Common myeloid progenitor, CD34-positive (primary cell): ENCODE measurements at places on chromosomes 6 and 20.

- no peaks in the 10 kb centered on the region for H3K36me3 ChIP-seq
- DNase-seq, result peak; percentile 20
- H3K4me3 ChIP-seq, result no peak overlapping the region
- H3K27me3 ChIP-seq, result no peaks in the 10 kb centered on the region
- H3K4me1 ChIP-seq, result no peaks in the 10 kb centered on the region
These were observed 203.4 kb upstream of the STXBP5 start for GRCh38 chr6:147000545-147001488.

DNA sequence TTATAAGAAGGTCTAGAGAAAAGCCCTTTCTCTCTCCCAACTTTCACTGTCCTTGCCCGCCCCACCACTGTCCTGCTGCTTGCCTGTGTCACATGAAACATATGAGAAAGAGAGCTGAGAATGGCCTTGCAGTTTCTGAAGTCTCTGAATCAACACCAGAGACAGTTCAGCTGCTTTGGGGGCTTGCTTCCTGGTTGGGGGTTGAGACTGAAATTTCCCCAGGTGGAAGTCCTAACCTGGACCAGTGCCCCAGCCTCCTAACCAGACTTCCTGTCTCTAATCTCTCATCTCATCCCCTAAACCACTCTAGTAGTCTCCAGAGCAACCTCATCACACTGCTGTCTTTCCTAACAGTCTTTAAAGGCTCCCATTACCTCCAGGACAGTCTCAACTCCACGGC is 10.7 kb downstream of the TRAM2 start:
- no peak overlapping the region for H3K4me3 ChIP-seq
- H3K36me3 ChIP-seq, result no peaks in the 10 kb centered on the region
- peaks cover 11% of the 10 kb centered on the region for H3K4me1 ChIP-seq
- H3K27me3 ChIP-seq, result no peaks in the 10 kb centered on the region
- peak; percentile 27 for DNase-seq
- no peak overlapping the region for H3K27ac ChIP-seq

GRCh38 chr6:40642190-40642589 is 55.0 kb upstream of the LRFN2 start:
- no peak for DNase-seq
- peaks cover 4% of the 10 kb centered on the region for H3K27me3 ChIP-seq
- H3K36me3 ChIP-seq, result no peaks in the 10 kb centered on the region
- H3K4me1 ChIP-seq, result no peaks in the 10 kb centered on the region
- no peak overlapping the region for H3K27ac ChIP-seq
- no peak overlapping the region for H3K4me3 ChIP-seq

- DNase-seq, result no peak
- no peak overlapping the region for H3K27ac ChIP-seq
- H3K4me3 ChIP-seq, result no peak overlapping the region
- H3K27me3 ChIP-seq, result no peaks in the 10 kb centered on the region
These were observed 2.2 kb downstream of the CD83 start for GRCh38 chr6:14119784-14120183.

DNA sequence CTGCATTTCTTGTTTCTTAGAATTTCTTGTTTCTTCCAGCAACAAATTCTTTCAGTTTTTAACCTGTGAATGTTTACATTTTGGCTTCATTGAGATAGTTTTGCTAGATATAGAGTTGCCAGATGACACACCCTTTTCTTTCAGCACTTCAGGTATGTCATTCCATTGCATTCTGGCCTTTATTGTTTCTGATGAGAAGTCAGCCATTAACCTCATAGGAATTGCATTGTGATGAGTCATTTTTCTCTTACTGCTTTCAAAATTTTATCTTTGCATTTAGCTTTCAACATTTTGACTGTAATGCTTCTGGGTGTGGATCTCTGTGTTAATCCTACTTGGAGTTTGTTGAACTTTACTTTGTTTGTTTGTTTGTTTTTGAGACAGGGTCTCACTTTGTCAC is 440.3 kb upstream of the HS3ST5 start:
- no peak overlapping the region for H3K27ac ChIP-seq
- no peaks in the 10 kb centered on the region for H3K27me3 ChIP-seq
- no peak for DNase-seq
- H3K36me3 ChIP-seq, result no peaks in the 10 kb centered on the region
- H3K4me3 ChIP-seq, result no peak overlapping the region

DNA sequence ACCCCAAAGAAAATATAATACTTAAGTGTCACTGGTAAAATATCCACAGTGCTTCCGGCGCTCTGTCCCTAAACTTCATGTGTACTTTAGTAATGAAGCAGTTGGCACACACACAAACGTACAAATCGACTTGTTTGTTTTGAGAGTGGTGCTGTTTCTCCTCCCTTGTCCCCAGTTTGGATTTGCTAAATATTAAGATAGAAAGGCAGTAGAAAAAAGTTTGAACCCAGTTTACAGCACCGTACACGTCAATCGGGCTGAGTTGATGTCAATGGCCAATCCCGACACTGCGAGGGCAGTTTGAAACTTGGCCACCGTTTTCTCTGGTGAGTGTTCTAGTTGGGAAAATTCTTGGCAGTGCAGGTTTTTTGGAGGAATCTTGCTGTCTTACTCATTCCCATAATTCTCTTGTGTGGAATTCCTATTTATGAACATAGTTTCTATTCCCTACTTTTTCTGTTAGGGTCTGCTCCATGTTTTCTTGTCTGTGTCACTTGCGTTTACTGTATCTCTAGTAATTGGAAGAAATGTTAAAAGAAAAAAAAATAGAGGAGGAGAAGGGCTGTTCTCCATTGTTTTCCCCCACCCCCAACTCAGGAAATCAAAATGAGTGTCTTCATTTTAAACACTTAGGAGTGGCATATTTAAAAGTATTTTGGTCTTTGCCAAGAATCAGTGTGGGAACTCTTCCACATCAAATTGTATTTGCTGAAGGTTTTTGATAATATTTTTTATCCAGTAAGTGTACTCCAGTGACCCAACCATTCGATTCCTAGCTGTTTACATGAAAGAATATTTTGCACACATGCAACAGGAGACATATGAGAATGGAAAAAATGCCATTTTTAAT is 72.3 kb downstream of the OR2B2 start:
- H3K36me3 ChIP-seq, result no peaks in the 10 kb centered on the region
- peaks cover 26% of the 10 kb centered on the region for H3K4me1 ChIP-seq
- DNase-seq, result peak; percentile 60
- H3K4me3 ChIP-seq, result peak overlapping the region; percentile 89
- no peaks in the 10 kb centered on the region for H3K27me3 ChIP-seq

GRCh38 chr6:168599769-168600330 is 158.9 kb downstream of the SMOC2 start:
- H3K27ac ChIP-seq, result no peak overlapping the region
- DNase-seq, result no peak
- no peak overlapping the region for H3K4me3 ChIP-seq

- no peaks in the 10 kb centered on the region for H3K4me1 ChIP-seq
- H3K4me3 ChIP-seq, result no peak overlapping the region
- no peak overlapping the region for H3K27ac ChIP-seq
- no peak for DNase-seq
- H3K27me3 ChIP-seq, result no peaks in the 10 kb centered on the region
These were observed 27.4 kb downstream of the GJA10 start for GRCh38 chr6:89921691-89922090.

- DNase-seq, result no peak
- no peaks in the 10 kb centered on the region for H3K27me3 ChIP-seq
- H3K27ac ChIP-seq, result no peak overlapping the region
- H3K36me3 ChIP-seq, result no peaks in the 10 kb centered on the region
- H3K4me3 ChIP-seq, result no peak overlapping the region
These were observed 159.0 kb downstream of the GMDS start for GRCh38 chr6:2086326-2086965.

GRCh38 chr6:27575594-27576361 is 102.9 kb upstream of the ZNF184 start:
- H3K27ac ChIP-seq, result no peak overlapping the region
- no peaks in the 10 kb centered on the region for H3K36me3 ChIP-seq
- H3K4me1 ChIP-seq, result no peaks in the 10 kb centered on the region
- DNase-seq, result no peak

GRCh38 chr20:63536997-63537524 is at the start of gene PTK6:
TSS of gene PTK6 (minus strand) at chr20:63537376. CDS start at chr20:63537314, 62 bp downstream.
- no peak for DNase-seq
- peaks cover 23% of the 10 kb centered on the region for H3K4me1 ChIP-seq

DNA sequence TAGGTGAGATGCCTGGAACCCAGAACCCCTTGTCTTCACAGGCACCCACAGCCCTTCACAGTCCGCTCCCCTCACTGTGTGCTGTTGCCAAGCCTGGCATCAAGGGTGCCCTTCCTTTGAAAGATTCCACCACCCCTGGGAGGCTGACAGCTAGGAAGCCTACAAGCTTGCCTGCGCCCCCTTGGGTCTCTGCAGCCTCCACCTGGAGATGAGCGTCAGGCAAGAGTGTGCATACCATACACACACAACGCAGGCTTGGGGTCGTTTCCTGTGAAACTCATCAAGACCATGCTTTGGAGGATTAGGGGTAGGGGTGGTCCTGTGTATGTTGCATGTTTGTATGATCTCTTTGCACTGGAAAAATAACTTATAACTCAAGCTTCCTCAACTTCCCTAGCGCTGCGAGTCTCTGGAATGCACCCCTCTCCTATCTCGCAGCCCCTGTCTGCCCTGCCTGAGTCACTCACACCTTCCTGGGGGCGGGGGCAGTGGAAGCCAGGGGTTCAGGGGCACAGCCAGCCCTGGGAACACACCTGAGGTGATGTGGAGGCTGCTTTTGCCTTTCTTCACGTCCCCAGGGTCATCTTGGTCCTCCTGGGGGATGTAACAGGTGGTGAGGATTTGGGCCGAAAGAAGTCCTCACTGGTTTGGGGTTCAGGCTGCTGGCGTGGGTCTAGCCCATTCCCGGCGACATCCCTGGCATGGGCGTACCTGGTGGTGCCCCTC is 67.2 kb downstream of the SSR1 start:
- no peak for DNase-seq
- no peak overlapping the region for H3K27ac ChIP-seq
- no peaks in the 10 kb centered on the region for H3K27me3 ChIP-seq
- peaks cover 29% of the 10 kb centered on the region for H3K4me1 ChIP-seq
- no peak overlapping the region for H3K4me3 ChIP-seq
- H3K36me3 ChIP-seq, result peaks cover 41% of the 10 kb centered on the region

GRCh38 chr20:40945754-40946450 is 82.7 kb upstream of the TOP1 start:
- H3K36me3 ChIP-seq, result no peaks in the 10 kb centered on the region
- H3K27me3 ChIP-seq, result no peaks in the 10 kb centered on the region
- peak; percentile 69 for DNase-seq
- no peak overlapping the region for H3K4me3 ChIP-seq
- no peak overlapping the region for H3K27ac ChIP-seq

GRCh38 chr6:51550243-51550642 is 537.2 kb downstream of the PKHD1 start:
- DNase-seq, result no peak
- no peaks in the 10 kb centered on the region for H3K4me1 ChIP-seq
- no peak overlapping the region for H3K27ac ChIP-seq
- H3K27me3 ChIP-seq, result peaks cover 2% of the 10 kb centered on the region
- no peak overlapping the region for H3K4me3 ChIP-seq

DNA sequence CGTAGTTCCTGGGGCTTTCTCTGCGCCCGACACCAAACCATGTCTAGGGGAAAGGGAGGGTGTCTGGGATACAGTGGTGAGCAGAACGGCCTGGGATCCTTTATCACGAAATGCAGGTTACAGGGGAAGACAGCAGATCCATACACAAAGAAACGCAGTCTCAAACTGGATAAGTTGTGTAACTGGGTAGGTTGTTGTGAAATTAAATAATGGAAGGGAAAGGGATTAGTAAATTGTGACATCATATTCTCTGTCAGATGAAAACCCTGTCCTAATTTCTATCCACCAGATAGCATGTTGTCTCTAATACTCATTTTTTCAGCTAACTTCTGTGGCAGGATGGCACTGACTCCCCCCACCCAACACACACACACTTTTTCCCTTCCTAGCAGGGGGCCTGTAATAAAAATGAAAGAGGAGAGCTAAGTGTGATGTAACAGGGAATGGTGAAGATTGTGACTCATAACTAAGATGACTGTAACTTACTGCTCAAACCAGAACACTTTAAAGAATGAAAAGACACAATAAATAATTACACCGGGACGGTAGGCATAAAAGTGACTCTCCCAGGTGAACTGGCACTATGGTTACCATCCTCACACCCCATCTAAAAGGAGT is 769 bp upstream of the TRPC4AP start:
- H3K27me3 ChIP-seq, result no peaks in the 10 kb centered on the region
- H3K27ac ChIP-seq, result no peak overlapping the region
- H3K36me3 ChIP-seq, result peaks cover 5% of the 10 kb centered on the region

- DNase-seq, result no peak
- H3K36me3 ChIP-seq, result no peaks in the 10 kb centered on the region
- no peak overlapping the region for H3K4me3 ChIP-seq
- H3K4me1 ChIP-seq, result no peaks in the 10 kb centered on the region
- no peaks in the 10 kb centered on the region for H3K27me3 ChIP-seq
These were observed 38.2 kb upstream of the JAG1 start for GRCh38 chr20:10711903-10712451.

DNA sequence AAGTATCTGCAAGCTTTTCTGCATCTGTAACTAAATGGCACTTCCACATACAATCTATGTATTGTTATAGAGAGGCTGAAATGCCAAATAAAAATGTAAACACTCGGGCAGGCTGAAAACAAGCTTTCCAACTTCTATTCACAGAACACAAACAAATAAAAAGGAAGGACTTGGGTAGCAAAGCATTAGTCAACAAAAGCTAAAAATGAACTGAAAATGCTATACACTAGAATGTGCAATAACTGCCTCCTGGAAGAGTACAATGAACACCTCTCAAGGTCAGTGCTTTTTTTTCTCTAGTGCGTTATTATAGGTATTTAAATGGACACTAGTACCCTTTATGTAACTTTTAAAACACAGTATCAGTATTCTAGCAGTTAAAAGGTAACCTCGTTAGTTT is 31.4 kb downstream of the STK38 start:
- H3K4me3 ChIP-seq, result no peak overlapping the region
- H3K27ac ChIP-seq, result no peak overlapping the region
- no peak for DNase-seq
- peaks cover 58% of the 10 kb centered on the region for H3K36me3 ChIP-seq

DNA sequence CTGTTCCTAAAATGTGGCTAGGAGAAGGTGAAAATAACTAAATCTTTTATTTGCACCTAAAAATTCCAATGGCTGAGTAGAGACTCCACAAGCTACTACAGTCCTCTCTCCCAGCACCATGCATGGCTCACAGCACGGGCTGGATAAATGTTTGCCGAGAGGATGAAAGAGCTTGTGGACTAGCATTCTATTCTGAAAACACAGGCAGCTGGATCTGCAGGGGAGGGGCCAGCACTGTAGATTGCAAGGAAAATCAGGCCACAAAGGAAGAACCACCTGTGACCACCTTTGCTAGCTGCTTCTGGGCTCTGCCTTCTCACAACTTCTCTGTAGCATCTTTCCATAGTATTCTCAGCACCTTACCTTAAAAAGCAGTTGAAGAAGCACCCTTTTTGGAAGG is 46.6 kb downstream of the CLIC5 start:
- no peaks in the 10 kb centered on the region for H3K4me1 ChIP-seq
- no peak overlapping the region for H3K27ac ChIP-seq
- DNase-seq, result no peak

DNA sequence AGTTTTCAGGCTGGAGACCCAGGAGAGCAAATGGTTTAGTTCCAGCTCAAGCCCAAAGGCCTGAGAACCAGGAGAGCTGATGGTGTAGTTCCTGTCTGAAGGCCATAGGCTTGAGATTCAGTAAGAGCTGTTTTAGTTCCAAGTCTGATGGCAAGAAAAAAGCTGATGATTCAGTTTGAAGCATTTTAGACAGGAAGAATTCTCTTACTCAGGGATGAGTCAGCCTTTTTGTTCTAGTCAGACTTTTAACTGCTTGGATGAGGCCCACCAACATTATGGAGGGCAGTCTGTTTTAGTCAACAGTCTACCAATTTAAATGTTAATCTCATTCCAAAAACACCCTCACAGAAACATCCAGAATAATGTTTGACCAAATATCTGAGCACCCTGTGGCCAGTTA is 2.5 kb downstream of the ZSCAN26 start:
- H3K27ac ChIP-seq, result no peak overlapping the region
- peaks cover 30% of the 10 kb centered on the region for H3K36me3 ChIP-seq
- no peak for DNase-seq
- no peak overlapping the region for H3K4me3 ChIP-seq
- H3K4me1 ChIP-seq, result peaks cover 15% of the 10 kb centered on the region
